ENCODE measurements at places on chromosomes 4 and X. TPM values are rescaled to one million over a fixed set of nuclear protein-coding genes. Genes with fewer than 3 reads are reported as not detected.
A peak's percentile ranks its signal among the peaks of the same experiment; 100 is the strongest.

CSAG1 gene
- not detected for total RNA-seq

CACNA1F gene
- 0.05 TPM for total RNA-seq

GRCh38 chrX:37786624-37787422, 7.0 kb downstream of the CYBB start:
- peak; percentile 54 for DNase-seq

- no peak for DNase-seq
These were observed 21.6 kb upstream of the PDZD4 start for GRCh38 chrX:153851981-153852380.

- DNase-seq = no peak
These were observed 126.8 kb upstream of the MAMLD1 start for GRCh38 chrX:150236327-150236726.

DNA sequence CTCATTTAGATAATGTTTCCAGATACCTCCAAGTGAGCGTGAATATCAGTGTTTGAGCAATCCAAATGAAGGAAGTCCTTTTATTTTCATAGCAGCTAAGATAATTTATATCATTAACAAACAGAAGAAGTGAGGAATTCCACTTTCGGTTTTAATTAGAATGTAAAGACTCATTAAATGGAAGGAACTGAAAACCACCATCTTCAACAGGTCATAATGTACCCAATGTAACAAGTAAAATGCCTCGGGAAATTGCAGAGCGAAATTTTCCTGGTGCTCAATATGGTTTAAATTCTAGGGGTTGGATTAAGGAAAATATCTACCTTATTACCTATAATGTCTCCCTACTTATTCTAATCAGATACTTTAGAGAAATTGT, 33.9 kb upstream of the SLC9A7 start:
- no peak for DNase-seq
